ENCODE measurements at places on chromosomes 12 and 14.

DNA sequence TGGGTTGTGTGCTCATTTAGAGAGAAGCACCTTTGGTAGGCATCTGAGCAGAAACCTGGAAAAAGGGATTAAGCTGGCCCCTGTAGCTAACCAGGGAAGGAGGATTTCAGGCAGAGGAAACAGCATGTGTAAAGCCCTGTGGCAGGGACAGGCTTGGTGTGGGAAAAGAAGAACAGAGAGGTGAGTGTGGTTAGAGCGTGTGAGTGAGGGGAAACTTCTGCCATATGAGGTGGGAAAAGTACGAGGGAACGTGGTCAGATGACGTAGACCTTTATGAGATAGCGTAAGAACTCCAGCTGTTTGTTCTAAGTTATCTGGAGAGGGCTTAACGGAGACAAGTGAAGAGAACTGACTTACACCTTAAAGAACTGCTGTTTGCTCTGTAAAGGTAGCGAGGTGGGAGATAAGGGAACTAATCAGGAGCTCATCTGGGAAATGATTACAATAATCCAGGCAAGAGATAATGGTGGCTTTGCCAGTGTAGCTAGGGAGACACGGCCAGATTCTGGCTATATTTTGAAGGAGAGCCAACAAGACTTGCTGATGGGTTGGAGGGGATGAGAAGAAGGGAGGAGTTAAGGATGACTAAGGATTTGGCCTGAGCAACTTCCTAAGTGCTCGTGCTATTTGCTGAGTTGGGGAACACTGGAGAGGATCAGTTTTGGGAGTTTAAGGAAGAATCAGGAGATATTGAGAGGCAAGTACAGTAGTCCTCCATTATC is 234.0 kb downstream of the ETNK1 start:
- peak; percentile 25 for ATAC-seq

DNA sequence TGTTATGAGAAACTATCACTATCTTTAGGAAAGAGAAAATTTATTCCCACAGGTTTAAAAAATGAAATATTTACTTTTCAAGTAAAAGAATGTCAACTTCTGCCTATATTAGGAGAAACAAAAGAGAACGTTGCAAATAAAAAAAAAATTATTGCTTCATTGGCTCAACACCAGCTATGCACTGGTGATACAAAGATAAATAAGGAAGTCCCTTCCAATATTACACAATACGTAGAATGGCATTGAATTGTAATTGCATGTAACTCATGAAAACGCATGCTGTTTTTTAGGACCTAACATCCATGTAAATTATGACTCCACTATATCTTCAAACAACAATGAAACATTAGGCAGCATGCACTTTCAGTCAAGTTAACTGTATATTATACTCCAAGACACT is 56.4 kb upstream of the RERGL start:
- no peak for ATAC-seq

GRCh38 chr12:131003716-131004045 is 50.0 kb downstream of the ADGRD1 start:
- ATAC-seq, result no peak

GRCh38 chr12:5807090-5807414 is 138.0 kb downstream of the ANO2 start:
- no peak for ATAC-seq

GRCh38 chr12:93245543-93245942 is 132.2 kb upstream of the NUDT4 start:
- peak; percentile 89 for ATAC-seq

- ATAC-seq, result no peak
These were observed 668 bp downstream of the APPL2 start for GRCh38 chr12:105235281-105235731.

GRCh38 chr12:56616244-56616643 is 13.9 kb downstream of the BAZ2A start:
- ATAC-seq, result no peak

DNA sequence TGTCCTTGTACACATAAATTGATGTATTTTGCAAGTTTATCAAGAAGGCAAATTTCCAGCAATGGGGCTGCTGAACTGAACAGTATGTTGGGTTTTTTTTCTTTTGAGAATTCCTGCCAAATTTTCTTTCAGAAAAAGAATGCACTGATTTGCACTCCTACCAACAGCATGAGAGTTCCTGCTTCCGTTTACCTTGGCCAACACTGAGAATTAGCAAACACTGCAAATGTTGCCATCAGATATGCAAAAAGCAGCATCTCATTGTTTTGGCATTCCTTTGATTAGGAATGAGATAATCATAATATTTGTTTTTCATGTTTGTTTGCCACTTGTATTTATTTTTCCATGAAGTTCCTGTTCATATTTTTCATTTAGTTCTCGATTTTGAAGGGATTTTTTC is 82.4 kb downstream of the RTN1 start:
- ATAC-seq, result no peak

GRCh38 chr12:78560633-78561032 is 303.9 kb upstream of the SYT1 start:
- no peak for ATAC-seq

GRCh38 chr12:96210376-96211055 is 16.3 kb downstream of the ELK3 start:
- no peak for ATAC-seq

GRCh38 chr12:109612003-109612402 is 38.4 kb downstream of the MVK start:
- ATAC-seq, result no peak

DNA sequence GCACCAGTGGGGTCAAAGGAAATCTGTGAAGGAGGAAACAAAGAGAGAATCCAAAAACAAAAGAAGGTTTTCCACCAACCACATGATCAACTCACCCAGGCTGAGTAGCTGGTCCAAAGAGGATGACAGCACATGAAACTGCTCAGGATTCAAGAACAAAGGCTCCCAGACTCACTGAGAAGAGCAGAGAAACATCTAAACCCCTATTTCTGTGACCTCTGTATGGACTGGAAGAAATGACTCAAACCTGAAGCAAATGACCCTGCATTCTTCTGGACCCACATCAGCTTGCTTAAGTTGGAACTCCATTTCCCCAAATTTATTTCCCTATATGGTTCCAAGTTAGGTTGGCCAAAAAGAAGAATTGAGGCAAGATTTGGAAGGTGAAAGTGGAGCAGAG is 26.3 kb downstream of the TC2N start:
- ATAC-seq, result no peak

DNA sequence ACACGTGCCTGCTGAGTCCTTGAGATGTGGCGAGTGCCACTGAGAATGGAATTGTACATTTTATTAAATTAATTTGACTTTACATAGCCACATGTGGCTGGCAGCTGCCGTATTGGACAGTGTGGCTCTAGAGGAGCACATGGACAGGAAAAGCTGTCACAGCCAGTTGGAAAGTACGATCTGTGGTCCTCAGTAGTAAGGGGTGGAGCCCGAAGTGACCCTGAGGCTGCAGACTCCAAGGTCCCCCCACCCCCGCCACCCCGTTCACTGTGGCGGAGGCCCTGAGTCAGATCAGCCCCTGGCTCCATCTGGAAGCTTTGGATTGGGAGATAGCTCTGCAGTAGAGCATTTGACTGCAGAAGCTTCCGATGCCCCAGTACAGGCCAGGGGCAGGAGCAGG is 25.8 kb upstream of the BEGAIN start:
- no peak for ATAC-seq
